ENCODE measurements at places on chromosomes 12 and 14.

GRCh38 chr14:95234426-95234825 is 77.1 kb upstream of the DICER1 start:
- DNase-seq: no peak

- DNase-seq: no peak
Observed at GRCh38 chr14:61300754-61301153, 19.6 kb upstream of the TMEM30B start.

- DNase-seq: no peak
Observed at GRCh38 chr14:43692706-43693105, 814.4 kb downstream of the FSCB start.

GRCh38 chr12:110549716-110550115 is 33.4 kb downstream of the PPTC7 start:
- no peak for DNase-seq

- no peak for DNase-seq
Observed at GRCh38 chr12:24756479-24757024, 192.3 kb downstream of the BCAT1 start.

GRCh38 chr12:126685636-126686035 is 1581.3 kb upstream of the TMEM132C start:
- no peak for DNase-seq

- no peak for DNase-seq
Observed at GRCh38 chr12:65996146-65996545, 134.4 kb downstream of the LLPH start.

DNA sequence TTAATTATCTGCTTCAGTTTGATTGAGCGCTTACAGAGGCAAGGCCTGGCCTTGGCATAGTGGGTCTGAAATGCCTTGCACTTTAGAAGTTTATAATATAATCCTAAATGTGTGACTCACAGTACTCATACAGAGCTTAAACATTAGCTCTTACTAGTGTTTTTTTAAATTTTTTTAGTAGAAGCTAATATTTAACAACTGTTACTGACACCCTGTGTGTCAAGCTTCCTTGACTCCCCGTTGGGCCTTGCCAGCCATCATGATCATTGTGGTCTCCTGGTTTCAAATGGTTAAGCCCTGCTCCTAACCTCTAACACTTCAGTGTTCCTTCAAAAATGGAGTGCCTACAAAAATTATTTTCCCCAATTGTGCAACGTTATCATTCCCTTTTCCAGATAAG is 126.9 kb downstream of the GALC start:
- no peak for DNase-seq

DNA sequence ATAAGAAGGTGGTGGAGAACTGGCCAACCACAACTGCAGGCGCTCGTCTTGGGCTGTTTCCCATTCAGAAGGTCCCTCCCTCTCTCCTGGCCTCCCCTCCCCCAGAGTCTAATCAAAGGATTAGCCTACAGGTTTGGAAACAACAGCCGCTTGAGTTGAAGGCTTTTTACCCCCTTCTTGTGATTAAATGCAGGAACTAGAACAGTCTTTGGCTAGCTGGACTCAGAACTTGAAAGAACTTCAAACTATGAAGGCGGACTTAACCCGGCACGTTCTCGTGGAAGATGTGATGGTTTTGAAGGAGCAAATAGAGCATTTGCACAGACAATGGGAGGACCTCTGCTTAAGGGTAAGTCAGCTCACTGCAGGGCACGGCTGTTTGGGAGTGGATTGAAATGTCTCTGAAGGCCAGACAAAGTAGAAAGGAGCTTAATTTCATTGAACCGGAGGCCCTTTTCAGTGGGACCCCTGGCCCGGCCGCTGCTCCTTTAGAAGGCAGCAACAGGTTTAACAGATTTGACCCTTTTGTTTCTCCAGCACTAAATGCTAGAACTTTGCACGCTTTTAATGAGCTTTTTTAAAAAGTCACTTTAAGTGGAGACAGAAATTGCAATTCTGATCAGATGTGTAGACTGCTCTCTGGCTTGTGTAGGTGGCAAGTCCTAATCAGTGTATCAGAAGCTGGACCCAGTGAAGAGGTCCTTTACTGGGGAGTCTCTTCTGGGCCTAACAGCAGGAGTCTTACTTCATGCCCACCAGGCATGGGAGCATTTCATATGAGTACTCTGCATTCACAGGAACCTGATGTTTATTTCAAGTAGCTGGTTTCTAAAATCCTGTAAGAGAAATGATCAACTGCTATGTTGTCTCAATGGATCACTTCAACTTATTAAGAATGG is 107.7 kb downstream of the ESR2 start:
- DNase-seq: no peak

- DNase-seq: peak; percentile 18
Observed at GRCh38 chr12:75783093-75783877, 248.3 kb downstream of the PHLDA1 start.

- no peak for DNase-seq
Observed at GRCh38 chr14:36056845-36057244, 119.7 kb downstream of the PTCSC3 start.

DNA sequence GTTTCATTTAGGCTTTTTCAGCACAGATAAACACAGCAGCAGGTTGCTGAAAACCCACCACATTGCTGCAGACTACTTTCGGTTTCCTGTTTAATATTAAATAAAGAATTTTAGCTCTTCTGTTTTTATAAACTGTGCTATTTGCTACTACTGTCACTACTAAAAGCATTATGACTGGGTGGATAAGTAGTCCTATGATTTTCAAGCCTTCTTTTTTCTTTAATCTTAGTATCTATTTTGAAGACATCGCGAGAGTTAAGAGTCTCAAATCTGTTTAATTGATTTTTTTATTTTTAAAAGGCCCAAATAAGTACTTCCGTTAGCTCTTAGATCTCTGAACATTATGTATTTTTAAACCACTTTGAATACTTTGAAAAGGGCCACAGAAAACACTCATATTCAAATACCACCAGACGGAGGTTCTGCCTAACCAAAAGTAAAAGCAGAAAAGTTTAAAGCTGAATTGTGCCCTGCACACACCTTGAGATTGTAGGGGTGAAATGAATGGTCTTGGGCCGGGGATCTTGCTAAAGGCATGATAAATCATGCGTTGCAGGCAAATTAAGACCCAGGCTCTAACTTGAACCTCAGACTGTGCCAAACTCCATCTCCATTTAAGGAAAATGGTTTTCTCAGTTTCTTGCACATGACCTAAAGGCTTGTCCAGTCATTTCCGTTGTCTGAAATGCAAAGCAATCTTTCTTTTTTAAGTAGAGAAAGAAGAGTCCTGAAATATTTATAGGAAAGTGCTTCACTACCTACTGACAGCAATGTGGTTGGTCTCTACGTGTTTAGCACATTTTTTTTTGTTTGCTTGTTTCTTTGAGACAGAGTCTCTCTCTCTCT is 13.6 kb upstream of the FOXN3 start:
- peak; percentile 51 for DNase-seq
